ENCODE measurements at places on chromosomes 16 and 17.

GRCh38 chr17:77763023-77763422 is 195.5 kb upstream of the TNRC6C start:
- no peak for DNase-seq

GRCh38 chr17:17728550-17729251 is 47.4 kb downstream of the RAI1 start:
- no peak for DNase-seq

DNA sequence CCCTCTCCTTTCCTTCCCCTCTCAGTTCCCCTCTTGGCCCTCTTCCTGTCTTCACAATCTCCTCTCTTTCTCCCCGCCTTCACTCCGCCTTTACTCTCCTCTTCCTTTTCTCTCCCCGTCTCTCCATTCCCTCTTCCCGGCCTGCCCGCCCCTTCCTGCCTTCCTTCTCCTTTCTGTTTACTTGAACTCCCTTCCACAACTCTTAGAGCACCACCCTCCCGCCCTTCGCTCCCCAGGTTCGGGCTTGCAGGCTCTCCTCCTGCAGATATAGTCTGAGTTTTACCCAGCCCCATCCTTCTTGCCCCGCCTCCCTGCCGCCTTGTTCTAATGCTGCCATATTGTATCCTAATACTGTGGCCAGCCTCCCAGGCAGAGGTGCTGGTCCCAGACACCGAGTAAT is 201.5 kb upstream of the N4BP1 start:
- DNase-seq, result no peak

DNA sequence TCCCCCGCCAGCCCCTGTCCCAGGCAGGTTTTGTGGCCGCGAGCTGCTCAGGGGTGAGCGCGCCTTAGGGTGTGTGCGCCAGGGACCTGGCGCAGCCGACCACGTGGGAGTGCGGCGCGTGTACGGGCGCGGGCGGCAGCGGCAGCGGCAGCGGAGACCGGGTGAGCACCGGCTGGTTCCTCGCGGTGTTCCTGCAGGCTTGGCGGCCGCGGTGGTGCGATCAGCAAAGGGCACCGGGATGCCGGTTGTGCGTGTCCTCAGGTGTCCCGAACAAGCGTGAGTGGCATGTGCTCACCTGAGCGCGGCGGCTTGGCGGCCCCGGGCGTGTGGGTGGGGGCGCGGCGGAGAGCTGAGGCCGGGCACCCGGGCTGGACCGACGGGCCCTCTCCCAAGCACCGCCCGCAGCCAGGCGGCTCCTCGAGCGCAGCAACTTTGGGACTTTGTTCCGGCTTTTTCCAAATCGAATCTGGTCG is 381 bp upstream of the HSD11B2 start:
- DNase-seq, result no peak

Measured in GM04503 (cell line).